ENCODE measurements at places on chromosomes 16 and 17.
A peak's percentile ranks its signal among the peaks of the same experiment; 100 is the strongest.

- no peak for DNase-seq
These were observed 343.0 kb upstream of the DYNLRB2 start for GRCh38 chr16:80197741-80198201.

- DNase-seq = peak; percentile 39
These were observed 125.0 kb upstream of the IRX3 start for GRCh38 chr16:54411544-54411943.

- DNase-seq = no peak
These were observed 22.9 kb downstream of the PIGL start for GRCh38 chr17:16239931-16240330.

DNA sequence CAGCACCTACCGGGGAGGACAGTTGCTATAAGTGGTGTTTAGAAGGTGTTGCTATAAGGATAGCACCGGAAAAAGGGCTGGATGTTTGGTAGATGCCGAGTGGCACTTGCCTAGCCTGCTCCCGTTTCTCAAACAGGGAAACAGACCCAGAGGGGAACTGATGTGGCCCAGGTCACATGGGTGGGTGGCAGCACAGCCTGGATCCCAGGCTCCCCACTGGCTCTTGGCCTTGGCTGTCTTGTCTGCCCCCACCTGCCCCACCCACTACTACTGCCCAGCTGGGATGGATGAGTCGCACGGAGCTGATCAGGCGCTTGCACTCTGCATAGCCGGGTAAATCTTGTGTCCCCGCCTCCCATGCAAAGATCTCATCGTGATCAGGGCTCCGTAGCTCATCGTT is 7.2 kb downstream of the SMTNL2 start:
- no peak for DNase-seq

DNA sequence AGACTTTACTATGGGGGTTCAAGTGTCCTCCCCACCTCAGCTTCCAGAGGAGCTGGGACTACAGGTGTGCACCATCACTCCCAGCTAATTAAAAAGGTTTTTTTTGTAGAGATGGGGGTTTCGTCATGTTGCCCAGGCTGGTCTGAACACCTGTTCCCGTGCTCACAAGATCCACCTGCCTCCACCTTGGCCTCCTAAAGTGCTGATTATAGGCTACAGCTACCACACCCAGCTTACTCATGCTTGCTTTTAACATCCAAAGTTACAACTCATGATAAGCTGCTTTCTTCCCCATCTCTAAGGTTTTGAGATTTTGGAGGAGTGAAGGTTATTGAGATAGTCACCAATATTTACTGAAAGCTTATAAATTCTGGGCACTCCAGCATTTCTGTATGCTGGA is 2.6 kb downstream of the NUP88 start:
- no peak for DNase-seq

DNA sequence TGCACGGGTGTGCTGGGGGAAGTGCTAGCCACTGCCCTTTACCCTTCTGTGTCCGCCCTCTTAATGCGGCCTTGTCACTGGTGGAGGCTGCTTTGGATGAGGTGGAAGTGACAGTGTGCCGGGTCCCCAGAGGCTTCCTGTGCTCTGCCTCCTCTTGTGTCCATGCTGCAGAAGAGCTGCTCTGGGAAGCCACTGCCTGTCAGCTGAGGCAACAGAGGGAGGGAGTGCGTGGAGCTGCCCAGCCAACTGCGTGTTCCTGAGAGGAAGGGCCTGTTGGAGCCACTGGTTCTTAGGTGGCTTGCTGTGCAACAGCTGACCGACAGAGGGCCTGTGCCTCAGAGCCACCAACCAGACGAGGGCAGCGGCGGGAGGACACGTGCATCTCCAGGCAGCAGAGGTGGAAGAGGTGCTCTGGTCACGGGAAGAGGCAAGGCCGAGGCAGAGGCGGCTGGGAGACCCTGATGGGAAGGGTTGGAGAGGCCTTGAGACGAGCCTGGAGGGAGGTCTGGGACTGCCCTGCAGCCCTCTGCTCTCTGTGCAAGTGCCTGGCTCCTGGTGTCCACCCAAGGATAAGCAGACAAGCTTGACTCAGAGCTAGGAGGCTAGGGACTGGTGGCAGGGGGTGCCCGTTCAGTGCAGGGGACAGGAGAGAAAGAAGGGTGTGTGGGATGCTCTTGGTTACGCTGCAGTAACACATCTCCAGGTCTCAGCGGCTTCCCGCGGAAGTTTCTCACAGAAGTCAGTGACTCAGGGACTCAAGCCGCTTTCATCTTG is 25.4 kb downstream of the B9D1 start:
- no peak for DNase-seq

- no peak for DNase-seq
These were observed 287.4 kb downstream of the SEC14L1 start for GRCh38 chr17:77428020-77428748.

DNA sequence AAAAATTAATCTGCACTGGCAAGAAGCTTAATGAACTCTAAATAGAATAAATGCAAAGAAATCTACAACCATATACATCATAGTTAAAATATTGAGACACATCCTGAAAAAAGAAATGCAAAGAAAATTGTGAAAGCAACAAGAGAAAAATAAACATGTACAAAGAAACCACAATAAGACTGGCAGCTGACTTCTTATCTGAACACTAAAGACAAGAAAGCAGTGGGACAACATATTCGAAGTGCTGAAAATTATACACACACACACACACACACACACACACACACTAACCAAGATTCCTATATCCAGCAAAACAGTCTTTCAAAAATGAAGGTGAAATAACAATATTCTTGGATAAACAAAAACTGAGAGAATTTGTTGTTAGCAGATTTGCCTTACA is 366.5 kb upstream of the C16orf82 start:
- DNase-seq = no peak

DNA sequence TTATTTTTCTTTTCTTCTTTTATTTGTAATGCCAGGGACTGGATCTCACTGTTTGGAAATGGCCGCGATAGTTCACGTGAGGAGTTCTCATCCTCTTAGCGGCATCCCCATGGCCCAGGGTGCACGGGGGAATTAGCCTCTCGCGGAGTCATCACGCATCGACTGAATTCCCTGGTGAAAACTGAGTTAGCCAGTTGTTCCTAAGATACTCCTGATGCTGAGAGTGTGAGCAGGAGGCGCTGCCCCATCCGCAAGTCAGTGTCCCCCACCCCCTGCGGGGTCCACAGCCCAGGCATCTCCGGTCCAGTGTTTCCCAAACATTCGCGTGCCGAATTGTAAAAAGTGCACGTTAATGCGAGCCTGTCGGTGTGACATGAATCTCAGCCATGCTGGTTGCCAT is 277.2 kb downstream of the CPPED1 start:
- no peak for DNase-seq

GRCh38 chr17:77530591-77530990 is 389.8 kb downstream of the SEC14L1 start:
- no peak for DNase-seq

GRCh38 chr17:80202197-80202596 is 17.9 kb downstream of the SGSH start:
- no peak for DNase-seq

GRCh38 chr16:9176547-9177418 is 85.3 kb downstream of the HAPSTR1 start:
- no peak for DNase-seq

DNA sequence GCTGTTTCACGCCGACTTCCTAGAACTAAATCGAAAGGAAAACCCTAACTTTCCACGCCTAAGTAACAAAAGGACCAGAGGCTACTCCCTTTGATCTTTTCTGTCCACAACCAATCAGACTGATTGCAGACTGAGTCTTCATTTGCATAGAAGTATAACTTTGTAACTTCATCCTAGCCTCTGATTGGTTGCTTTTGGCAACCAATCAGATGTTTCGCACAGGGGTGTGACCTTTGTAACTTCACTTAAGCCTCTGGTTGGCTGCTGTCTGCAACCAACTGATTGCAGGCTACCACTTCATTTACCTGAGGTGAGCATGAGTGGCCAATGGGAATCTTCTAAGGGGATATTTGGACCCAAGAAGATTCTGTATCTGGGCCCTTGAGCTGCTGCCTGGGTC is 17.4 kb upstream of the ICAM2 start:
- DNase-seq = no peak

DNA sequence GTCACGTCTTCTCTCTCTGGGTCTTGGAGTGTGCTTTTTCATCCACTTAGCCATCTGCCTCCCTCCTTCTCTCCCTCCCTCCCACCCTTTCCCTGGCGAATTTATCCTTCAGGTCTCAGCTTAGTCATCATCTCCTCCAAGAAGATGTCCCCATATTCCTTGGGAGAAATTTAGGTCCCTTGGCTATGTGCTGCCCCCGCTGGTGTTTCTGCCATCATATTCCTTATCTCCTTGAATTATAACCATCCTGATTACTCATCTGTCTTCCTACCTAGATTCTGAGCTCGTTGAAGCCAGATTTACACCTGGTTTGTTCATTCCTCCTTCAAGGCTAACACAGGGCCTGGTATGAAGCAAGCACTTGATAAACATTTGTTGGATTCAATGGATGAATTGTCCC is 5.0 kb downstream of the SEZ6L2 start:
- DNase-seq = no peak

GRCh38 chr16:69930117-69930776 is 20.9 kb upstream of the CLEC18A start:
- peak; percentile 50 for DNase-seq

- DNase-seq = no peak
These were observed 516.2 kb downstream of the HAPSTR1 start for GRCh38 chr16:9607515-9608230.

- DNase-seq = no peak
These were observed 49.4 kb downstream of the IQCK start for GRCh38 chr16:19767497-19767896.

GRCh38 chr17:1160591-1161390 is 19.0 kb downstream of the ABR start:
- no peak for DNase-seq

- DNase-seq = no peak
These were observed 24.9 kb downstream of the MXRA7 start for GRCh38 chr17:76685846-76686245.

DNA sequence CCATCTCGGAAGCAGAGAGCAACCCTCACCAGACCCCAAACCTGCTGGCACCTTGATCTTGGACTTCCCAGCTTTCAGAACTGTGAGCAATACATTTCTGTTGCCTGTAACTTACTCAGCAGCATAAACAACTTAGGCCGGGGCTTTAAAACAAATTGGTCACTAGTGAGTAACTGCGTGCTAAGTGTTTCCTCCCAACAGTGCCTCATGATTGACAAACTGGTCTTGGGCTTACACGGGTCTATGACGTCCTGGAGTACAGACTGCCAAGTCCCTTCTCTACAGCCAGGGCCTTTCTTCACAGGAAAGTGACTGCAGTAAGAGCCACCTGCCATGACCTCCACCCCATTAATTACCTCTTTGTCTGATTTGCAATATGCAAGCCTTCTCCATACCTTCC is 136.7 kb downstream of the XYLT1 start:
- no peak for DNase-seq

DNA sequence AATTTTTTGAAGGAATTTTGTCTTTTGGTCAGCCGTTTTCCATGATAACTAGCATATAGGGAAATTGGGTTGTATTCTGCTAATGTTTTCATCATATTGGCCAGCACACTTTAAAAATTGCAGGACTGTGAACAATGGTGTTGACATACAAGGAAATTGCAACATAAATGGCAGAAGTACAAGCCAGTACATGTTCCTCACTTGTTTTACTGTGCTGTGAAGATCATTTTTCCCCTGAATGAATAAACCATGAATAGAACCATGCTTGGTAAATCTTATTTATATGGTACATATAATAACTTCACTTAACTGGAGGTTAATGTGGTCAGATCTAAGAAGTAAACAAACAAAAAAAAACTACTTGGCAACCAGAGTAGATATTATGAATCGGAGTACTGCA is 22.8 kb downstream of the OMG start:
- no peak for DNase-seq

GRCh38 chr17:9647014-9647413 is 1.7 kb downstream of the USP43 start:
- DNase-seq = no peak

DNA sequence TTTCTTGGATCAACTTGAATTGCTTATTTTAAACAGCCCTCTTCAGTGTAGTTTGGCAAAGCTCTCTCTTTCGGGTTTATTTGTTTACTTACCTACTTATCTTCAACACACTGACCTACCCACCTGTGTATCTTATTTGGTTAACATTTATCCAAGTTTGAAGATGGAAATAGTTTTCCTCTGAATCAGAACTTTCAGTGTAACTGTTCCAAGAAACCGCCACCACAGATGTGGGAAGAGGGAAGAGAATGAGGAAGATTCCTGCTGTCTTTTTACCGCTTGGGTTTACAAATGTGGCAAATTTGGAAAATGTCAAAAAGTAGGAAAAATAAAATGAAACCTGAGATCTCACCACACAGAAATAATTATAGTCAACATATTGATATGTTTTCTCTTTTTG is 115.8 kb downstream of the MSI2 start:
- DNase-seq = no peak

- DNase-seq = no peak
These were observed 364.5 kb upstream of the ZFHX3 start for GRCh38 chr16:73412416-73412815.

DNA sequence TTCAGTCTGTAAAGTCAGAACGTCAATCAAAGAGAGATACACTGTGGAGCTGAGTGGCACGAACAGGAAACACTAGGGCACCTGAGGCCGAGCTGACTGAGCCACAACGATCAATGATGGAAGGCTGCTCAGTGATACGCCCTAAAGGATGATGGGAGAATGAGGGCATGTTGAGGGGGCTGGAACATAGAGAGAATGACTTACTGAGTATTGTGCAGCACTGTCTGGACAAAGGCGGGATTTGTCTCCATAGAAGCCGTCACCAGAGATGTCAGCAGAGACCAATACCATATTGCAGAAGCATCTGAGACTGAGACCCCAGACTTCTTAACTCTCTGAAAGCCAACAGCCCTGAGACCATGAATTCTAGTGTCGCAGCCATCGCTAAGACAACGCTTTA is 33.4 kb downstream of the ZZEF1 start:
- no peak for DNase-seq

DNA sequence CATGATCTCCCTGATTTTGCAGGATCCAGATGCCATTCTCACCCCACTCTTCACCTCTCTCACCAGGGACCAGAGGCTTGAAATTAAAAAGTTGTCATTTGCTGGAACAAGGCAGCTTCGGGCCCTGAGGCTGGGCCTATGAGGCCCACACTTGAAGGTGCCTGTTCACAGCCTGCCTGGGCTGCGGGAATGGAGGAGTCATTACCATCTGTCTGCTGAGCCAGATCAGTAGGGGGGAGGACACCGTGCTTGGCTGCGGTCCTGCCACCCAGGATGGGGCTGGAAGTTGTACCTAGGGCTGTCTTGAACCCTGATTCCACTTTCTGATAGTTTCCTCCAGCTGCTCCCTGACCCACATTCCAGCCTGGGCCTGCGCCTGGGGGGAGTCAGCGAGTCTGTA is 208.3 kb upstream of the N4BP1 start:
- no peak for DNase-seq
